ENCODE measurements at places on chromosomes 2 and 18. TPM values are rescaled to one million over a fixed set of nuclear protein-coding genes. Genes with fewer than 3 reads are reported as not detected.

ATP6V1B1 gene
- total RNA-seq = not detected

HOXD1 gene
- total RNA-seq = not detected

GRCh38 chr2:209763106-209763505, 8.5 kb upstream of the UNC80 start:
- H3K27me3 ChIP-seq = peaks cover 39% of the 10 kb centered on the region
- H3K4me1 ChIP-seq = no peaks in the 10 kb centered on the region
- no peak overlapping the region for H3K27ac ChIP-seq
- no peak overlapping the region for H3K4me3 ChIP-seq
- H3K36me3 ChIP-seq = no peaks in the 10 kb centered on the region

DNA sequence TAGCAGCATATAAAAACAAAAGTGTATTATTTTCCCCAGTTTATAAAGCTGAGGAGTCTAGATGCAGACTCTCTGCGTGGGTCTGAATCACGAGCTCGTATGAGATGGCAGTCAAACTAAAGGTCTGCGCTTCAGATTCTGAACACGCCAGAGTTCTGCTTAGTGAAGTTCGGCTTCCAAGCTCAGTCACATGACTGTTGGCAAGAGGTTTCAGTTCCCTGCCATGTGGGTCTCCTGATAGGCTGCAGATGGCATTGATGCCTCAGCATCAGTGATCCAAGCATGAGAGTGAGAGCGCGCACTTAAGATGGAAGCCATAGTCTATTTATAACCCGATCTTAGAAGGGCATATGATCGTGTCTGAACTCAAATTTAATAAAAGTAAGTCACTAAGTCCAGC, 242.8 kb upstream of the DOK6 start:
- H3K4me1 ChIP-seq = peaks cover 4% of the 10 kb centered on the region
- H3K27ac ChIP-seq = no peak overlapping the region
- H3K36me3 ChIP-seq = no peaks in the 10 kb centered on the region
- no peak for DNase-seq
- no peaks in the 10 kb centered on the region for H3K27me3 ChIP-seq

DNA sequence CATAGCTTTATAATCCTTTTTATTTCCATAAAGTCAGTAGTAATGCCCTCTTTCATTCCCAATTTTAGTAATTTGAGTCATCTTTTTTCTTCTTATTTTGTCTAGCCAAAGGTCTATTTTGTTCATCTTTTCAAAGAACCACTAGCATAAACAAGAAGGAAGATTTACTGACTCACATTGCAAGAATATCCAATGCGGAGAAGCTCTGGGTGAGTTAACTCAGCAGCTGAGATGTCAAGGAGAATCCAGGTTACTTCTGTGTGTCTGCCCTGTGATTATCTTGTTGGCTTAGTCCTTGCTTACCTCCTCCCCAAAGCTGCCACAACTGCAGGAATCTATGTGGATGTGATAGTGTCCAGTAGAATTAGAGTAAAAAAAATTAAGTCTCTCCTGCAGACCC, 311.4 kb upstream of the NCKAP5 start:
- H3K27ac ChIP-seq = no peak overlapping the region
- H3K4me1 ChIP-seq = no peaks in the 10 kb centered on the region
- no peak overlapping the region for H3K4me3 ChIP-seq
- H3K36me3 ChIP-seq = no peaks in the 10 kb centered on the region

- no peaks in the 10 kb centered on the region for H3K36me3 ChIP-seq
- no peak overlapping the region for H3K27ac ChIP-seq
- DNase-seq = no peak
- H3K4me3 ChIP-seq = no peak overlapping the region
- H3K4me1 ChIP-seq = no peaks in the 10 kb centered on the region
These were observed 185.0 kb downstream of the CTIF start for GRCh38 chr18:48723837-48724236.

- no peak overlapping the region for H3K4me3 ChIP-seq
- H3K36me3 ChIP-seq = no peaks in the 10 kb centered on the region
- no peak for DNase-seq
These were observed 21.1 kb upstream of the MALT1 start for GRCh38 chr18:58649966-58650816.

DNA sequence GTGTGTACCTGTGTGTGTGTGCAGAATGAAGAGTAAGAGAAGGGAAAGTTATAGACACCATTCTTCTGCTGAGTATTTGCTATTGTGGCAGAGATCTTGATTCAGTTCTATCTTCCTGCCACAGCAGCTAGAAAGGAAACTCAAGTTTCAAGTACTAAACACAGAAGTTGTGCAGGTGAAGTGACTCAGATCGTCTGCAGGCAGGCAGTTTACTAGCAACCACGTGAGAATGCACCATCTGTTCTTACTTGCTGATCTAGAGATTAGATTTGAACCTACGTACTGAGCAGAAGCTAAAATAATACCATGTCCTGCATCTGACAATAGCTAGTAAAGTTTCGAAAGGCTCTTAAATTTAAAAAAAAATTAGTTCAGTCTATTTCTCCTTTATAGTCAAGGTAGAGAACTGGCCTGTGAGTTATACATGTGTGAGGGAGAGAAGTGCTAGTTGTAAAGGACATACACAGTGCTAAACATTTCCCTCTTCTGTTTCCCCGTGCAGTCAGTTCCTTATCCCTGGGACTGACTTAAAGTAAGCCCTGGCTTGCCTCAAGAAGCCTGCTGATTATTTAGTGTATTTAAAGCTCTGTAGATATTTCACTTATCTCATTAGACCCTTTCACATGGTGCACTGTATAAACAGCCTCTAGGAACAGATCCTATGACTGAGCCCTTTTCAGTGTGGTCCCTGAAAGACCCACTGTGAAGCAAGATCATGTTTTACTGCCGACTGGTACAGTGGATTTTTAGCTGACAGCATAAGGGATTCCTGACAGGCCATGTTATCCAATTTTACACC, 45.0 kb downstream of the SLC38A11 start:
- no peaks in the 10 kb centered on the region for H3K27me3 ChIP-seq
- no peak overlapping the region for H3K27ac ChIP-seq
- no peak overlapping the region for H3K4me3 ChIP-seq
- H3K36me3 ChIP-seq = no peaks in the 10 kb centered on the region
- H3K4me1 ChIP-seq = 0 out of 2 replicates have a peak, but pooled peaks cover 3% of the 10 kb centered on the region

Data from H1 (cell line).